ENCODE measurements at places on chromosomes 6 and 20.

DNA sequence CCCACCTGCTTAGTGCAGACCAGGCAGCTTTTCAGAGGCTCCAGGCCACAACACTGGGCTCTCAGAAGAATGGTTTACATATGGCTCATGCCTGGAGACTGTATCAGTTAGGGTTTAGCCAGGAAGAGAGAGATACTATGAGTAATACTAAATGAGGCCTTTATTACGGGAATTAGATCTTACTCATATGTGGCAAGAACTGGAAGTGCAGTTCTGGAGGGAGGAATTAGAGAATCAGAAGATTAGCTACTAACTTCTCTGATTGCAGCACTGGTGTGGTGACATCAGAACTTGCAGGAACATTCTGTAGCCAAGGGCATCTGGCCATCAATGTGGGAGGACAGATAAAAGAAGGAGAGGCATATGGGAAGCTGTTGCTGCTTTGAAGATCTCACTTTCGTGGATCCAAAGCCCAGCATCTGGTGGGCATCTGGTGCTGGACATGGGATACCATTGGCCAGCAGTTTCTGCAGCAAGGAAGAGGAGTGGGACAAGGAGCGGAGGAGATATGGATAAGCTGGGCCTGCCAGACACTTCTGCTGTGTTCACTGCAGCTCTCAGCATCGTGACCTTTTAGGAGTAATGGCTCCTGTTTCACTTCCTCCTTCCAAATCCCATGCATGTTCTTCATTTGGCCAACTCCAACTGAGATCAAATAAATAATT, 248.5 kb downstream of the BTBD3 start:
- DNase-seq = no peak

DNA sequence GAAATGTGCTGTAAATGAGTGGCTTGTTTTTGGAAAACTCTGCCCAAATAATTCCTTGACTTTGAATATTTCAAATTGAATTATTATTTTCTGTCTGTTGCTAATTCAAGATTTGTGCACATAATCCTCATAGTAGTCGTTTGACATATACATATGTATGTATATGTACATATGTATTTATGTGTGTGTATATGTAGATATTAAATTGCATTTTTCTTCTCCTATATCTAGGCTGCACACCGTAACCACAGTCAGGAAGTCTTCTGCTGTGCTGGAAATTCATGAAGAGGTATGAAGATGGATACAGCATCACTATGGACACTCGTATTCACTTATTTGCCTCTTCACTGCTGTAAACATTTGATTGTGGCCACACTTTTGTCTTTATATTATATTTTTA, 29.6 kb downstream of the OPN5 start:
- no peak for DNase-seq

- no peak for DNase-seq
Measured at GRCh38 chr6:114049367-114049966, 78.5 kb upstream of the HDAC2 start.

DNA sequence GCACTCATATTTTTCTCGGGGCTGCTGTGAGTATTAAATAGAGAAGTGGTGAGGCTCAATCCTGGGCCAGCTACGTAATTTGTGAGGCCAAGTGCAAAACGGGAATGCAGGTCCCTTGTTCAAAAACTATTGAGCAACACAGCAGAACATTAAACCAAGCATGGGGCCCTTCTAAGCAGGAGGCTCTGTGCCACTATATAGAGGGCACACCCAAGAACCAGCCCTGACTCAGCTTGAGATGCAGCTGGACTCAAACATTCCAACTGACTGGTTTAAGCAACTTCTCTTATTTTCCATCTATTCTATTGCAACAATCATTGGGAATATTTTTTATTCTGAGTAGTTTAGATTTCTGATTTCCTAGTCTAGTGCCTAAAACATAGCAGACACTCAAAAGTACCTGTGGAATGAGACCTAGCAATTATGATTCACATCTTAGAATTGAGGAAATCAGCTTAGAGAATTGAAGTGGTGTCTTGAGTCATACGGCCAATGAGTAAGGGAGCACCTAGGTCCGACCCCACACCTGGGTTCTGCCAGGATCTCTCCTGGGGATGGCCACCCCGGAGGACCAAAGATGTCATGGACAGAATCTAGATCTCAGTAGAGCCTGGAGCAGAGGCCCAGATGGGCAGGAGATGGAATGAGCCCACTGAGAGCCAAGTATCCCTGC, 1.3 kb downstream of the SIRPB2 start:
- no peak for DNase-seq

- DNase-seq = no peak
Measured at GRCh38 chr6:140380427-140381218, 1006.2 kb upstream of the CITED2 start.

DNA sequence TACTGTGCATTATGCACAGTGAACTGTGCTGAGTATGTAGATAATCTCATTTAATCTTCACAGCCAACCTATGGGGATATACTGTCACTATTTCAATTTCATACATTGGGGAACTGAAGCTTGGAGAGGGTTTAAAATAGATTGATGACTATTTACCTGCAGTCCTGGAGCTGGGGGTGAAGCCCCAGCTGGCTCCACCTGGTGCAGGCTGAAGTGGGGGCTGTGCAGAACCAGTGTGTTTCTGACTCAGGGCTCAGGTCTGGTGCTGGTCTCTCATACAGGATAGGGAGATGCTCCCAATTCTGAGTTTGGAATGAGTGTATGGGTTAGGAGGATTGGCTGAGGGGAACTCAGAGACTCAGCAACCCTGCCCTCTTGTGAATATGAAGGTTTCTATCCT, 176.1 kb upstream of the CEP162 start:
- DNase-seq = no peak
